ENCODE measurements at places on chromosomes 7 and 10. TPM values are rescaled to one million over a fixed set of nuclear protein-coding genes. Genes with fewer than 3 reads are reported as not detected.

Gene MACC1
- polyA plus RNA-seq = not detected

Gene CDK6
- polyA plus RNA-seq = 3.4 TPM

Gene MYL10
- polyA plus RNA-seq = not detected

Gene MMP21
- not detected for polyA plus RNA-seq

Gene IL6
- 3.5 TPM for polyA plus RNA-seq

Gene NUPR2
- not detected for polyA plus RNA-seq

Gene COL13A1
- polyA plus RNA-seq = not detected

Gene TSPAN12
- polyA plus RNA-seq = not detected

Gene HTR5A
- polyA plus RNA-seq = not detected

Gene ANKRD30A
- not detected for polyA plus RNA-seq

Gene NRAP
- not detected for polyA plus RNA-seq

Gene C10orf62
- not detected for polyA plus RNA-seq

DNA sequence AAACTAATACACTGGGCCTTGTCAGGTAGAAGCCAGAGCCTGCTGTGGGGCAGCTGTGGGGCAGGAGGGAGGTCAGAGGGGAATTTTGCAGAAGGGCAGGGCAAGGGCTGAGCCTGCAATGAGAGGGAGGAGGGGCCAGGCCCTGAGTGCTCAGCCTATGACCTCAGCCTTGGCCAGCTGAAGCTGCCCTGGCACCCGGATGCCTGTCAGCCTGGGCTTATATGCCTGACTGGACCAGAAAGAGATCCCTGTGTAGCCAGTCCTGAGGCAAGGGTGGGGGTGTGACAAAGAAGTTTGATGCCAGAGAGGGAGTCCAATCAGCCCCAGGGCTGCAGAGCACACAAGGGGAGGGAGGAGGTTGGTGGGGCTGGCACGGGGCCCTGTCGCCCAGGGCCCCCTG, 22.3 kb upstream of the PRRT4 start:
- DNase-seq = no peak
- H3K27me3 ChIP-seq = no peaks in the 10 kb centered on the region
- H3K4me1 ChIP-seq = peaks cover 17% of the 10 kb centered on the region
- H3K36me3 ChIP-seq = no peaks in the 10 kb centered on the region
- H3K27ac ChIP-seq = no peak overlapping the region

DNA sequence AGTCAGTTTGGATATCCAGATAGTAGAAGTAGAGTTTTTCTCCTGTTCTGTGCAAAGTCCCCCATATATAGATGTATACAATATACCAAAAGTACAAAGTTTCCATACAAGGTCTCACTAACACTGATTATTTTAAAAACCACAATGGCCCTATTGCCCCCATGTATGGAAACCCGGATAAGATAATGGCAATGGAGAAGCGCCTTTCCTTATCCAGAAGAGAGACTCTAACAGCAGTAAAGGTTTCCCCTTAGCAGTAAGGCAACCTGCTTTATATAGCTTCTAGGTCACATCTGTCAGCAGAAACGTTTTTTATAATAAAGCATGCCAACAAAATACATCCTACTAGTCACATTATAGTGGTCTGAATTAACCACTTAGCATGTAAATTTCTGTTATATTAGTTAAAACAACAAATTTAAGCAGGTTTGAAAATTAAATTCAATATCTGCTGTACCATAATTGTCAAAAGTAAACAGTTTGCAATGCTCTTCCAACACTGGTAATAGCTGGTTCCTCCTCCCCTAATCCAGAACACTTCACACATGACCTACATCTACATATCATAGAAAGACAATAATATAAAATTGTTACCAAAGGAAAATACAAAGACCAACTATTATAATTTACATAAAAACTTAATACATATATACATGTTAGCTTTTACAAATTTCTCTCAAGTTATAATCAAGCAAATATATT, 22.4 kb downstream of the USP6NL start:
- peaks cover 32% of the 10 kb centered on the region for H3K4me1 ChIP-seq
- H3K27me3 ChIP-seq = no peaks in the 10 kb centered on the region
- no peak overlapping the region for H3K4me3 ChIP-seq
- H3K27ac ChIP-seq = no peak overlapping the region
- no peaks in the 10 kb centered on the region for H3K36me3 ChIP-seq

DNA sequence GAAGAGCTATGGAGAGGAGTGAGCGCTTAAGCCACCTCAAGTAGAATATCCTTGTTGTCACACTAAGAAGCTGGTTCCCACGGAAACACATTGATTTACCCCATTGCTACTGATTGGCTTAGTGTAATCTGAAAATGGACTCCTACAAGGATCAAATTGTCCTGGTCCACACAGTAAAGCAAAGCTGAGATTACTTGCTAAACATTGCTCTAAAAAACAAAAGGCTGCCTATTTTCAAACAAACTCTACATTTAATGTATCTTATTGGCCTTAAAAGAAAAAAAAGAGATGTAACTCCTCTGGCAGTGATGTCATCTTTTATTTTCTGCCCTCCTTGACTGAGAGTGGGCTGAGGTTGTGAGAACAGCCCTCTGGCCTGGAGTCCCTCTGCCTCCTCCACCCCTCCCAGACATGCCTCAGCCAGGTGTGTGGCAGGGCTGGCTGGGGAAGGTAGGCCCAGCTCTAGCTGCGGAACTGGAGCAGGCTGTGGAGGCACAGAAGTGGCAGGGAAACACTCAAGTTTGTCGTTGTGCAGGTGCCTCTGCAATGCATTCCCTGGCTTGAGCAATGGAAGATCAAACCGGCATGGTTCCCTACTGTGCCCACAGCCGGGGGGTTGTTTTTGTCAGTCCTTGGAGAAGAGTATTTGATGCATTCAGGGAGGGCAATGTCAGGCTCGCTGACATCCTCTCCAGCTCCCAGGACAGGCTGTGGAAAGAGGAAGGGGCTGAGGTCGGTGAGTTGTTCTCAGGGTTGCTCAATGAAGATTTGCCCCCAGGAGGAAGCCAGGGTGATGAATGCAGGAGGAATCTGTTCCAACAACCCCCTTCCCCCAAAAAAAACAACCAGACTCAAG, 9.1 kb downstream of the KLF6 start:
- no peak overlapping the region for H3K4me3 ChIP-seq
- peaks cover 56% of the 10 kb centered on the region for H3K4me1 ChIP-seq
- peak; percentile 65 for DNase-seq
- H3K27me3 ChIP-seq = no peaks in the 10 kb centered on the region

DNA sequence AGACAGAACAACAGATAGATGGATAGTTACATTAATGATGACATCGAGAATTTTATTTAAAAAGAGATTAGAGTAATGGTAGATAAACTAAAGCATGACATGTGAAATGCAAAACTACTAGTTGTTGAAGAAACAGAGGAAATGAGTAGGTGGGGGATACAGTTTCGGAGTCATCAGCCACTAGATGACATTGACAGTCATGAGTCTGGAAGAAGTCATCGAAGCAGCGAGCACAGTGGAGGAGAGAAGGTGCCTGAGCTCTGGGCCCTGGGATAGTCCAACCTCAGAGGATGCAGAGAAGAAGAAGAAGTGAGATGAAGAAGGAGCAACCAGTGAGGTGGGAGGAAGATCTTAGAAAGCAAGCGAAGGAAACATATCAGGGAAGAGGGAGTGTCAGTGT, 20.2 kb upstream of the SEC61A2 start:
- DNase-seq = no peak
- H3K4me1 ChIP-seq = peaks cover 19% of the 10 kb centered on the region
- no peak overlapping the region for H3K27ac ChIP-seq
- H3K36me3 ChIP-seq = peaks cover 30% of the 10 kb centered on the region
- H3K4me3 ChIP-seq = no peak overlapping the region

GRCh38 chr7:42406358-42406757, 169.3 kb upstream of the GLI3 start:
- H3K27ac ChIP-seq = no peak overlapping the region
- no peaks in the 10 kb centered on the region for H3K27me3 ChIP-seq
- H3K36me3 ChIP-seq = no peaks in the 10 kb centered on the region
- no peaks in the 10 kb centered on the region for H3K4me1 ChIP-seq
- no peak for DNase-seq
- no peak overlapping the region for H3K4me3 ChIP-seq

GRCh38 chr10:2986391-2986801, 81.0 kb upstream of the PFKP start:
- no peak for DNase-seq
- peaks cover 14% of the 10 kb centered on the region for H3K4me1 ChIP-seq
- H3K4me3 ChIP-seq = peak overlapping the region; percentile 56
- H3K27ac ChIP-seq = no peak overlapping the region
- no peaks in the 10 kb centered on the region for H3K36me3 ChIP-seq
- H3K27me3 ChIP-seq = no peaks in the 10 kb centered on the region

DNA sequence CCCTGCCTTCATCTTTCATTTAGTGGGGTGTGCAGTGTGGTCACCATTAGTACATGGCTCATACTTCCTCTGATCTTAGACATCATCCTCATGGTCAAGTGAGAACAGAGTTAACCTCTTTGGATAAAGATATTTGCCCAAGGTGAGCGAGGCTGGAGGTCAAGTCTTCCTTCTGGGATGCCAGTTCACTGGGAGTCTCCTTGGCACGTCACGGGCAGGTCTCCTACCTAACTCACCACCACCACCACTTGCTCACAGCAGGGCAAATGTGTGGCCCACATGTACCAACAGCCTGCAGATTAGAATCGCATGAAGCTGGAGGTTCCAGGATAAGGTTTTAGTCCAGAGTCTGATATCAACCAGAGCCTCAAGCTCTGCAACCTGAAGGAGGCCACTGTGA, 164.6 kb downstream of the USP6NL start:
- H3K27ac ChIP-seq = no peak overlapping the region
- H3K36me3 ChIP-seq = no peaks in the 10 kb centered on the region
- DNase-seq = no peak
- no peak overlapping the region for H3K4me3 ChIP-seq
- no peaks in the 10 kb centered on the region for H3K4me1 ChIP-seq
- no peaks in the 10 kb centered on the region for H3K27me3 ChIP-seq

GRCh38 chr10:69757553-69758309, 44.0 kb upstream of the COL13A1 start:
- no peaks in the 10 kb centered on the region for H3K36me3 ChIP-seq
- H3K4me3 ChIP-seq = no peak overlapping the region
- H3K27ac ChIP-seq = no peak overlapping the region
- no peaks in the 10 kb centered on the region for H3K27me3 ChIP-seq

- H3K27ac ChIP-seq = no peak overlapping the region
- H3K27me3 ChIP-seq = no peaks in the 10 kb centered on the region
- H3K4me3 ChIP-seq = no peak overlapping the region
- H3K4me1 ChIP-seq = no peaks in the 10 kb centered on the region
These were observed 137.4 kb upstream of the PTN start for GRCh38 chr7:137480824-137481365.

- H3K27me3 ChIP-seq = no peaks in the 10 kb centered on the region
- H3K4me3 ChIP-seq = peak overlapping the region; percentile 77
- peak overlapping the region; percentile 89 for H3K27ac ChIP-seq
- DNase-seq = peak; percentile 77
- H3K36me3 ChIP-seq = no peaks in the 10 kb centered on the region
- H3K4me1 ChIP-seq = peaks cover 15% of the 10 kb centered on the region
These were observed 102.2 kb upstream of the ZNF438 start for GRCh38 chr10:31133792-31134310.

DNA sequence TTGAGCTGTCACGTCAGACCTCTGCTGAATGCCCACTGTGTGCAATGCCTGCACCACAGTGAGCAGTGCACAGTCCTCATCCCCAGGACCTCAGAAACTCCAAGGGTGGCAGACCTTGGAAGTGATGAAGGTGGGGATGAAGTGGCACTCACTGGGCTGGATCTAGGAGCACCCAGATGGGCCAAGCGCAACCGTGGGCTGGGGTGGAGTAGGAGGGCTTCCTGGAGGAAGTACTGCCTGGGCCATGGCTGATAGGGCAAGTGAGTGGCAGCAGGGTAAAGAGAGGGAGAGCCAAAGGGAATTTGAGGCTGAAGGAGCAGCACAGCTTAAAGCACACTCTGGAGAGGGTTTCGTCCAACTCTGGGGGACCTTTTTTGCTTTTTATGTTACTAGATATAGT, 52.3 kb downstream of the RBM20 start:
- H3K27me3 ChIP-seq = no peaks in the 10 kb centered on the region
- H3K4me3 ChIP-seq = no peak overlapping the region
- no peaks in the 10 kb centered on the region for H3K36me3 ChIP-seq
- no peak overlapping the region for H3K27ac ChIP-seq

GRCh38 chr7:116111475-116111874, 80.9 kb upstream of the TFEC start:
- no peaks in the 10 kb centered on the region for H3K36me3 ChIP-seq
- H3K27me3 ChIP-seq = no peaks in the 10 kb centered on the region
- H3K4me1 ChIP-seq = no peaks in the 10 kb centered on the region
- DNase-seq = no peak
